Stimulated activated CD8-positive, alpha-beta memory T cell treated with anti-CD3 and anti-CD28 coated beads, Interleukin-4, amount 100 ng/mL, for 48 hours (primary cell): ENCODE measurements at places on chromosomes 1 and 21.

- no peak for DNase-seq
Measured at GRCh38 chr1:226406401-226406881, 1.5 kb downstream of the PARP1 start.

DNA sequence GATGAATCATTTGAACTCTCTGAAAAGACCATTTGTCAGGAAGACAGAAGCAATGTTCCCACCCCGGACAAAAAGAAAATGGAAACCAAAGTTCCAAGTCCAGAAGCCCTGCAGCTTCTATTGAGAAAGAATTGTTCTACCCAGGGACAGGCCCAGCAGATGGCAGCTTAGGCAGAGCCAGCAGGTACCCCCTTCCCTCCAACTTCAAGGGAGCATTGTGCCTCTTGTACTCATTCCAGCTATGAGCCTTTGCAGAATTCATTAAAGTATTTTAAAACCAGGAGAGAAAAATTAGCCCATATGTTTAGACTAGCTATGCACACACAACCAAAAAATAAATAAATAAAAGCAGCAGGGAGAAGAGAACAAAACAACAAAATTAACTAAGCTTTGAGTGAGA, 85.2 kb upstream of the KCND3 start:
- no peak for DNase-seq

DNA sequence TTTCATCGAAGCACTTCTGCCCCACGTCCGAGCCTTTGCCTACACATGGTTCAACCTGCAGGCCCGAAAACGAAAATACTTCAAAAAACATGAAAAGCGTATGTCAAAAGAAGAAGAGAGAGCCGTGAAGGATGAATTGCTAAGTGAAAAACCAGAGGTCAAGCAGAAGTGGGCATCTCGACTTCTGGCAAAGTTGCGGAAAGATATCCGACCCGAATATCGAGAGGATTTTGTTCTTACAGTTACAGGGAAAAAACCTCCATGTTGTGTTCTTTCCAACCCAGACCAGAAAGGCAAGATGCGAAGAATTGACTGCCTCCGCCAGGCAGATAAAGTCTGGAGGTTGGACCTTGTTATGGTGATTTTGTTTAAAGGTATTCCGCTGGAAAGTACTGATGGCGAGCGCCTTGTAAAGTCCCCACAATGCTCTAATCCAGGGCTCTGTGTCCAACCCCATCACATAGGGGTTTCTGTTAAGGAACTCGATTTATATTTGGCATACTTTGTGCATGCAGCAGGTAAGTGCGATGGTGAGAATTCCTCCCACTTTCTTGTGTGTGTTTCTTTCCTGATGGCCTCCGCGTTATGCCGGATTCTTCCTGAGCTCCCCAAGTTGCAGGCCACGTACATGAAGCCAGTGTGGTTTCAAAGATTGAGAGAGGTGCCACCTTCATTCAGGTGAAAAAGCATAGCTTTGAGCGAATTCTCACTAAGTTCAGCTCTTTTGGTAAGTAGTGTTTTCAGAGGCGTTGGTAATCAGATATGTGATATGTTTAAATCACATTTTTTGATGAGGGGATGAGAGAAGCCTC, 6.0 kb downstream of the NFIA start:
- no peak for DNase-seq

DNA sequence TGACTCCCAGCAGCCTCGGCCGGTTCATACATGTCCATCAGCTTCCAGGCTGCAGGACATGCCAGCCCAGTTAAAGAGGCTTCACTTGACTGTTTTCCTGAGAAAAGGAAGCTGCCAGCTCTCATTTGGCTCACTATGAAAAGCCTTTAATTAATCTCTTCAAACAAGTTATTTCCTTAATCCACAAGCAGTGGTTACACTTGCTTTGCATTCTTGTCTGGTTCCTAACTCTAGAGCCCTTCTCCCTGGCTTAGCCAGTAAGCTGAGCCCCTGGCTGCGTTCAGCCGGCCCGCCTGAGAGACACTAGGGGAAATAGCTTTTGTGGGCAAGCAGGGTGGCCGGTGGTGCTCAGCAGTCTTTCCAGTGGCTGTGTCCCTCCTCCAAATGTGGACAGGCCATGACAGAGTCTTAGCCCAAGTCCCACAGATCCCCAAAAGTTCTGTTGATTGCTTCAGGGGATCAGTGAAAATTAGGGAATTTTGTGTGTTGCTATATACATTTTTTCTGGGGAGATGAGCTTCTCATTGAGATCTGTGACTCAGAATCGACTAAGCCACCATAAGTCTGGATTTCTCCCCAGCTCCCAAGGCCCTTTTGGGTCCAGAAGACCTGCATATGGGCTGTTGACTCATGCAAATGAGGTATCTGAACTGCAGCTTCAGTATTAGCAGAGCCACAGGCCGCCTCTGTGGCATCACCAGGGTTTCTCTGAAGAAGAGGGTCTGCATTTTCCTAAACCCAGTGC, 10.1 kb downstream of the ATF3 start:
- no peak for DNase-seq

DNA sequence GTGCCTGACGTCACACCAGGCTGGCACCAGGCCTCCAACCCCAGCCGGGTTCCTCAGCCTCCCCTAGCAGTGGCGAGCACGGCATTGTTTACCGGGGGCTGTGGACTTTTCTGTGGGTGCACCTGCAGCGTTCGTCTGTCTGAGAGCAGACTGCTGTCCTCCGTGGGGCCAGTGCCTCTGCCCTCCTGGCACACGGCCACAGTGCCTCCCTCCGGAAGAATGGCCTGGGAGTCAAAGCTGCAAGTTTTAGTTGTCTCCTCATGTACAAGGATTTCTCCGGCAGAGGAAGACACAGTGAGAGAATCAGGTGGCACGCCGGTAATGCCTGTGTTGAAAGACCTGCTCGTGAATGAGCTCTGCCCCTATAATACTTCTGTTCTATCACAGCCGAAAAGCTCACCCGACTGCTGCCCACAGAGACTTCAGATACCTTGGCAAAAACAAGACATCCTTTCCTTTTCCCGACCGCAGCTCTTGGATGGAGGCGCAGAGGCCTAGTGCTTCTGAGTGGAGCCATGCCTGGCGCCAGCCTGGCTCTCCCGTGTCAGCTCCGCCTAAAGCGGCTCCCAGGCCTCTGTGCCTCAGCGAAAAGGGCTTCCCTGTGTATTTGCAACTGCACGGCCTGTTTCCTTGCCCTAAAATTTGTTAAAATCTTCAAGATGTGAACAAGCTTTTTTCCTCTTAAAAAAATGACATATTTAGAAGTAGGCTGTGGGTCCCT, 71.4 kb downstream of the AGPAT3 start:
- no peak for DNase-seq

- no peak for DNase-seq
Measured at GRCh38 chr1:41559331-41559730, 74.8 kb upstream of the EDN2 start.

DNA sequence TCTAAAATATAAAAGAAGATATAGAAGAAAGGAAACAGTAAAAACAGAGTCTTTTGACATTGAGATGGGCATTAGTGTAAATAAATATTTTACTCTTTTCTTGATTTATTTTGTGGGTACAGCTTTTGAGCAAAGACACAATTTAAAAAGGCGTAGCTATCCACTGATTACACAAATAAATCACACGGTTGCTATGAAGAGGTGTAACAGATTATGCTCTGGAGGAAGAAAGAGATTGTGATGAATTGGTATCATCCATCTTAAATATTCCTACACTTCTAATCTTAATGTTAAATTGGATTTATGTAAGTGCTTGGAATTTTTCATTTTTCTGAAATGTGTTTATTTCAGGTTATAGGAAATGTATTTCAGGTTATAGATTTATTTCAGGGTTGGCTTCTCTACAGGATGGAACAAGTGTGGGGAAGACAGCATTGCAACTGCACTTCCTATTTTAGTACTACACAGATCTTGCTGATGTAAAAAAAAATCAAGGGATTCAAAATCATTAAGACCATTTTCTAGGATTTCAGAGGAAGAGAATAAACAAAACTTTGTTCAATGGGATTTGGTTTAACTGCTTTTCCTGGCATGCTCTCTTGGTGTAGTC, 15.3 kb downstream of the XCL1 start:
- DNase-seq = no peak

DNA sequence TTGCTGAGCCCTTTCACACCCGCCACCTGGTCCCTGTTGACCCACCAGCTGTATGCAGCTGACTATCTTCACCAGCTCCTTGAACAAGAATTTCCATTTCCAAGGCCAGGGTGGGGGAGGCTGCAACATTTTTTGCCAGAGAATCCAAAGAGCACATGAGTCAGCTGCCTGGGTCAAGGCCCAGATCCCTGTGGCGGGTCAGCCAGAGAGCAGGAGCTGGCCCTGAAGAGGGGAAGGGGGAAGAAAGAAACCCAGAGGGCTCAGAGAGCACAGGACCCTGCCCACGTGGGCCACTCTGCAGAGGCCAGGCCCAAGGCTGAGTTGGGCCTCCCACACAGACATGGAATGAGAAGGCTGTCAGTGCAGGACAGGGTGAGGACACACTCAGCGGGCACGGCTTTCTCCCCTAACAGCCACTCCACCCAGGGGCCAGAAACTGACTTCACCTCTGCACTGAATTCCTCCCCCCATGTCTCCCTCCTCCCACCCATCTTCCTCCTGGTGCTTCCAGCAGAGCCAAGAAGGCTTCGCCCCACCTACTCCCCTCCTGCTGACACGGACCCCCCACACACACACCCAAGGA, 28.9 kb downstream of the S100A6 start:
- no peak for DNase-seq
